NCI-H446 treated with DMSO at 0.1 percent for 48 hours (cell line): ENCODE measurements at places on chromosomes 12 and 14.
A peak's percentile ranks its signal among the peaks of the same experiment; 100 is the strongest.

- DNase-seq = no peak
Measured at GRCh38 chr12:89476232-89476631, 48.4 kb downstream of the GALNT4 start.

GRCh38 chr12:114396153-114396868, 9.6 kb downstream of the TBX5 start:
- no peak for DNase-seq

DNA sequence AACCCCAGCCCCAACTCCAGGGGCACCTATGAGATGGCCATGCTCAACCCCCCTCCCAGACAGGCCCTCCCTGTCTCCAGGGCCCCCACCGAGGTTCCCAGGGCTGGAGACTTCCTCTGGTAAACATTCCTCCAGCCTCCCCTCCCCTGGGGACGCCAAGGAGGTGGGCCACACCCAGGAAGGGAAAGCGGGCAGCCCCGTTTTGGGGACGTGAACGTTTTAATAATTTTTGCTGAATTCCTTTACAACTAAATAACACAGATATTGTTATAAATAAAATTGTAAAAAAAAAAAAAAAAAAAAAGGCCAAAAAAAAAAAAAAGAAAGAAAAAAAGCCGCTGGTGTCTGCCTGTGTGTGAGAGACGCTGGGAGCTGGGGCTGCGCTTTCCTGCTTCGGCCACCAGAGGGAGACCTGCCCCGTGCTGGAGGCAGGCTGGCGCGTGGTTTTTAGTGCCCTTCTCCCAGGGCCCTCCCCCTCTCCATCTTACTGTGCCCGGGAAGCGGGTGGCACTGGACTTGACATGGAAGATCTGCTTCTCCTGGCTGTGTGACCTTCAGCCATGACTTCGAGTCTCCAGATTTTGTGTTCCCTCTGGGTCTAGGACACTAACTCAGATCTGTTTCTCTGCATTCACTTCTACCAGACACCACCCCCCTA, 3.4 kb upstream of the NXPH4 start:
- peak; percentile 57 for DNase-seq

DNA sequence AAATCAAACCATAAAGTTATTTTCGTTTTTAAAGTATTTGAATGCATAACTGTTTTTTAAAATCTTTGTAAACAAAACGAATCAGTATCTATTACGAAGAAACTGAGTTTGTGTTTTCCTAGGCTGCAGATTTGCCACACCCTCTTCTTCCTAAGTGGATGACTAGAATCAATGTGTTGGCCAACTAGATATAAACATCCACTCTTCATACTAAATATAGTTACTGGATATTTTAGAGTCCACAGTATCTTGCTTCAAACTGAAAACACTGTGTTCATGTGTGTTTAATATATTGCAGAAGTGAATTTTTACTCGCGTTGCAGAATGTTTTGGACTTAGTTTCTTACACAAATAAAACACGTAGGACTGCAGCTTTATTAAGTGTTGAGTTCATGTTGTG, 63.2 kb downstream of the KLHL28 start:
- no peak for DNase-seq
